HT-29 (cell line): ENCODE measurements at places on chromosomes 11 and 22. TPM values are rescaled to one million over a fixed set of nuclear protein-coding genes. Genes with fewer than 3 reads are reported as not detected.

DNA sequence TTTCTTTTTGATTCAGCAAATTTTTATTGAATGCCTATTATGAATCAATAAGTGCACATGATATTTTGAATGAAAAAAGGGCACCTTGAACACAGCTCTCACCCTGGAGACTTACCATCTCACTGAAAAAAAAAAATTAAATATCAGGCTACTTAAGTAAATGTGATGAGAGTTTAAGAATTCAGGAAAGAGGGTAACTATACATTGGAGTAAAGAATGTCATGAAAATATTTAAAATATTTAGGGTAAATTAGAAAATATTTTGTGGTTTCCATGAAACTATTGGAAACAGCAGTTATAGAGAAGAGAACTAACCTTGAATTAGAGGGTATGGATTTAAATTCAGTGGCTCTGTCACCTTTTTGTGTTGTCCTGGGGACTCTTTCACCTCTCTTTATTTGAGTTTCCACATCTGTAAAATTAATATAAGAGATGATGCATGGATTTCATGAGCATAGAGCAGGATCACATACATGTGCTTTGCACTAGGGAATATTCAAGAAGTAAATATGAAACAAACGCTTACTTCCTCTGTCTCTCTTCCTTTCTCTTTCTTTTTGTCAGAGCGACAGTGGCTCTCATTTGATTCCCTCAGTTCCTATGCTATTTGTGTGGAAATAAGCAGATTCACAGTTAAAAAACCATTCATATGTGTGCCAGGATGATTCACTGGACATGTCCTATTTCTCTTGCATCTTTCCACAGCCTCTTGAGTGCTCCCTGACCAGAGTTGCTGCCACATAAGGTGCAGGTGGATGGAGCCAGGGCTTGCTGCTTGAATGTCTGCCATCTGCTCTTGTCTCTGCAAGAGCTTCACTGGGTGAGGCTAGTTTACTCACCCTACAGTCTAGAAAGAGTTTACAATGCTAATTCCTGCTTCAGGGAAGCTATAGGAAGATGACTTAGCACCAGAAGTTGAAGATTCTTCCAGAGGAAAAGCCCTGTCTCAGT lies 533.1 kb downstream of the ETS1 start:
- DNase-seq, result no peak

DNA sequence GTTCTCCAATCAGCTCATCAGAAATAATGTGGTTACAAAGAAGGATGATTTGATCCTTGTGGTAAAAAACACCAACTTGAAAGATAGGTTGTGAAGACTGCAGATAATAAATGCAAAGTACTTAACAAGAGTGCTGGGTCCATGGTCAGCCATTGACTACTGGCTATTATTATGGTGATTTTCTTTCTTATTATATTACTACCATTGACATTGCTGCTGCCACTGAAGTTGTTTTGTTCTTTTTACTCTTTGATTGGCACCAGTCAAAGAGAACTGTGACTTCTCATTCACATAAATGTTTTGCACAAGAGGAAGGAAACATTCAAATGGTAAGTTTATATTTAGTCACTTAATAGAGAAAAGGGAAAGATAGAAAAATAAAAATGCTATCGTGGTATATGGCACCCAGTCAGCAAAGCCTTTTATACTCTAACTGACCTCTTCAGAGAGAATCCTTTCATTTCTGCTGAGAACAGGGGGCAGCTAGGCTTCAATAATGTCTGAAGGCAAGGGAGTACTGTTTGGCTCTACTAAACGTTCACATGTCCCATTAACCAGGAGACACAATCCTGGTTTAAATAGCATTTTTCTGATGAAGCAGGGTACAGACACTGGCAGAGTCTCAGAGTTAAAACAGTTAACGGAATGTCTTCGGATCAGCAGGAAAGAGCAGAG lies 64.8 kb downstream of the LRRC4C start:
- no peak for DNase-seq

GRCh38 chr22:20980938-20981722 lies 967 bp upstream of the LZTR1 start:
- DNase-seq, result no peak

DNA sequence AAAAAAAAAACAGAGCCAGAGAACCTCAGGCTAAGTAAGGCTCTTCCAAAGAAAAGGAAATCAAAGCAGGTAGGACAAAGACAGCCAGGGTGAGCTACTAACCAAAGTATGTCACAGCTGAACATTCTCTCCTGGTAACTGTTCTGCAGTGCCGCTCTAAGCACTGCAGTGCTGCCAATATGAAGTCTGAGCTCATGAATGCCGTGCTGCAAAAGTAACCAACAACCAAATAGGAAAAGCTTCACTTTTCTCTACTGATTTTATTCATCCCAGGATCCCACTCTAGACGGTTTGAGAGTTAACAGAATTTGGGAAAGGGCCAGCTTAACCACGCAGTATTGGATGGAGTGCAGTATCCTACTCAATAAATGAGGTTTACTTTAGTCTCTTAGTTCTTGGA lies 3.5 kb downstream of the SIK3 start:
- DNase-seq, result no peak

DNA sequence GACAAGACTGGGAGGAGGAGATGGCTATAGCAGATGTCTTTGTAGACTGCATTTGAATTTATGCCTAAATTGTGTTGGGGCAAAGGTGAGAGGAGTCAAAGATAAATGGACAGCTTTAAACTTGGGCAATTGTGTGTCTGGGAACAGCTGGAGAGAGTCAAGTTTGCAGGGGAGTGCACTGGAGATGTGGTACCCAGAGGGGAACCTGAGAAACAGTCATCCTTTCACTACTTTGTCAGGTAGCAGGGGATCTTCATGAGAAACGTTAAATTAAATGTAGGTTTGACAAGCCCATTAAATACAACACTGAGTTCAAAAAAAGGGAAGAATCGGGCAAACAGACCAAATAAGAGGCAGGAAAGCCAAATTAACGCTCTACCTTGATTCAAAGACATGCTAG lies 277.7 kb downstream of the OPCML start:
- no peak for DNase-seq

The PARVB gene
- not detected in 2 replicates for total RNA-seq

GRCh38 chr22:46731246-46732040 lies 6.6 kb downstream of the CERK start:
- DNase-seq, result peak; percentile 63

DNA sequence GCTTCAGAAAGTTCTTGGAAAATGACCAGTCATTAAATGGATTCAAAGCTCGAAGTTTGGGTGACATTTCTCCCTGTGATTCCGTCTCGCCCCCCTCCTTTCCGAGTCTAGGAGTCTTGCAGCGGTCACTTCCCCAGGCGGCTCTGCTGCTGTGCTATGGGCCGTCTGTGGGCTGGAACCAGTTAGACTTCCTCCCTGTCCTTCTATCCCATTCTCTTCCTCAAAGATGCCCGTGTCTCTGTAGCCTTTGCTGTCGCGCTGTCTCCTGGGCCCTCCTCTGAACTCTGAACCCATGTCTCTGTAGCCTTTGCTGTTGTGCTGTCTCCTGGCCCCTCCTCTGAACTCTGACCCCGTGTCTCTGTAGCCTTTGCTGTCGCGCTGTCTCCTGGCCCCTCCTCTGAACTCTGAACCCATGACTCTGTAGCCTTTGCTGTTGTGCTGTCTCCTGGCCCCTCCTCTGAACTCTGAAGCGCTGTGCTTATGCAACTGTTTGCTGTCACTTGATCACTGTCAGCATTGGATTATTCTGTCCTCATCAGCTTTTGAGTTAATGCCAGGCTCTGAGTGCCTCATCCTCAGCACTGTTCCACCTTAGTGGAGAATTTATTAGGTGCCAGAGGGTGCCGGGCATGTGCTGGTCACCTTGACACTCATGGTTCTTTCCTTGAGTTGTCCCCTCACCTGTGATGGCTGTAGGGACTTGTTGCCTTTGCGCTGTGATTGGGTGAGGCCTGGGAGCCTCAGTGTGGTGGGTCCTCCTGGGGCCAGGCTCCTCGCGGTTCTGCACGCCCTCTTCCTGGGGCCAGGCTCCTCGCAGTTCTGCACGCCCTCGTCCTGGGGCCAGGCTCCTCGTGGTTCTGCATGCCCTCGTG lies 173.3 kb downstream of the TBC1D22A start:
- DNase-seq, result peak; percentile 10

DNA sequence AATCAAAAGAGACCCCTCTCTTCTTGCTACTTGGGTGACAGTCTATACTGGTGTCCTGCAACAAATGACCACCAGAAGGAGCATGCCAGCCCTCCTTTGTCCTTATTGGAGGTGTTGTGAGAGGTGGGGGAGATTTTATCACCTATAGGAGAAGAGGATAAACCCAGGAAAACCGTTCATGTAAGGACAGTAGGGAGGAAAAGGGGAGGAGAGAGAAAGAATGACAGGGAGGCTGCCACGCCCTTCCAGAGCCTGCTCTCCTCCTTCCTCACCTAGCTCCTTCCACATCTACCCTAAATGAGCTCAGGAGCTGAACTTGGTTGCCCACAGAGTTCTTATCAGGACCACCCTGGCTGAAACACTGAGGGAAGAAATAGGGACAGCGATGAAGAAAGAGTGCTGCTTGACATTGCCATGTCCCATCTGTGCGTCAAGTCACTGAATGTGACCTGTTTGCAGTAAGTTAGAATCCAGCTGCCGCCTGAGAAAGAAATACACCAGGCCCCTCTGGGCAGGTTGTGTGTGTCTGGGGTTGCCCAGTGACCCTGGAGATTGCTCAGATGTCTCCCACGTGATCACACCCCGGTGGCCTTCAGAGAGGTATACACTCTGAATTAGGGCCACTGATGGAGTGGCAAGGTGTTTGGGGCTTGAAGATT lies 40.4 kb upstream of the ETS1 start:
- no peak for DNase-seq

DNA sequence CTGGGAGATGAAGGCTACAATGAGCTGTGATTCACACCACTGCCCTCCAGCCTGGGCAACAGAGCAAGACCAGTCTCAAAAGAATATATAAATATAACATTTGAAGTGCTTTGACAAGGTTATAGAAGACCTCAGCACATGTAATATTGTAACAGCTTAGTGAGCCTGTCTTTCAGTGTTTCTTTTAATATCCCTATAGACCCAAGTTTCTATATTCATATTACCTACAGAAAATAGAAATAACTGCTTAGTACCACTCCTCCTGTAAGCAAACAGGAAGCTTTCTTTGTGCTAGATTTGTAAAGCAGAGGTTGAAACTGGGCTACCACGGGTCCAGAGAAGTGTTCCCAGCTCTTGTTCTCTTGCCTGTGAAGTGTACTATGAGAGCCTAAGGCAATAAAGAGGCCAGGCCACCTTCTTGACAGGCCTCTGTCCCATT lies 68.2 kb downstream of the PPP2R1B start:
- DNase-seq, result no peak

- DNase-seq, result no peak
These were observed 160.0 kb upstream of the NCAM1 start for GRCh38 chr11:112801025-112801816.

- no peak for DNase-seq
These were observed 133.8 kb upstream of the TRPC6 start for GRCh38 chr11:101717619-101718018.

GRCh38 chr11:61007383-61007955 lies 36.0 kb downstream of the CD6 start:
- no peak for DNase-seq

DNA sequence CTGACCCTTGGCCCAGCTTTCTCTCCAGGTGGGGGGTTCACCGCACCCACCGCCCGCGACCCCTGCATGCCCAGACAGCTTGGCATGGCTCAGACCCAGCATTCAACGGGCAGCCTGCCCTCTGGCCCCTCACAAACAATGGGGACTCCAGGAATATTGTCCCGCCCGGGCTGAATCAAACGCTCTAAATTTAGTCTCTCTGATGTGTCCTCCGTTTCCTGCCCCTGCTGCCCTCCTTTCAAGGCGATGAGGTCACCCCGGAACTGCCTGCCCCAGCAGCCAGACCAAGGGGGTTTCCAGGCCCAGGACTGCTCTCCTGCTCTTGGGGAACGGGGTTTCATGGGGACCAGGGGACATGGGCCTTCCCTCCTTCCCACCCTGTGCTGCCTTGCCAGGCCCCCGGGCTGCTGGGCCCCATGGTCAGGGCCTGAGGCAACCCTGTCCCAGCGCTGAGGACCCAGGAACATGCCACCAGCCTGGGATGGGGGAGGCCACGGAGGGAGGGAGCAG lies 10.1 kb upstream of the PDGFB start:
- DNase-seq, result no peak

The FLRT1 gene
- total RNA-seq, result 0.15 TPM in 1 of 2 replicates, not detected in the other

The NLRP14 gene
- total RNA-seq, result not detected in 2 replicates

DNA sequence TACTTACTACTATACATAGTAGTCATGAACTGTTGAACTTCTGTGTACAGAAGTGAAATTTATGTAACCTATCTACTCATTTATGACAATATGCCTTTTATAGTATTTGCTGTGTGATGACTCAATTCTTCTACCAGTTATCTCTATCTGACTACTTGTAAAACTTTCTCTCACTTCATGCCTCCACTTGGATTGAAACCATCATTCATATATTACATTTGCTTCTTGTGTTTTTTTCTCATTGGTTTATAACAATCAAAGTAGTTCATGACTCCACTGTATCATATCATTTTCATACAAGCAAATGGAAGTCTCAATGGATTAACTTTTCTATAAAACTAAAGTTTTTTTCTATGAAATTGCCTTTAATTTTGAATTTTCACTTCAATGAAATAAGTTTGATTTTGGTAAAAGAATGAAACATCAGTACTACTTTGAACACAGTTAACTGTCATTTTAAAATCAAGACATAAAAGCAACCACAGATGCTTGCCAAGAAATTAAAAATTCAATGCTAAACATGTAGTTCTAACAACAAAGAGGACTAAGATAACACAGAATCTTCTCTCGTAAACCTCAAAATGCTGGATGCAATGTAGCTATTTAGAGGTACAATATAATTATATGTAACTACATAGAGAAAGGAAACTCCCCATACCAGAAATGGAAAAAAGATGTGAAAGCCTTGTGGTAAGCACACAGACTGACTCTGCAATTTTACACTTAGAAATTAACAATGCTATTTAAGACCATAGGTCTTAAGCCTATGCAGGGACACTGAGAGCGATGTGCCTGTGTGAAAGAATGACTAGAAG lies 27.6 kb upstream of the EXPH5 start:
- DNase-seq, result peak; percentile 59

- no peak for DNase-seq
These were observed 240.6 kb upstream of the PDGFD start for GRCh38 chr11:104404231-104405175.

DNA sequence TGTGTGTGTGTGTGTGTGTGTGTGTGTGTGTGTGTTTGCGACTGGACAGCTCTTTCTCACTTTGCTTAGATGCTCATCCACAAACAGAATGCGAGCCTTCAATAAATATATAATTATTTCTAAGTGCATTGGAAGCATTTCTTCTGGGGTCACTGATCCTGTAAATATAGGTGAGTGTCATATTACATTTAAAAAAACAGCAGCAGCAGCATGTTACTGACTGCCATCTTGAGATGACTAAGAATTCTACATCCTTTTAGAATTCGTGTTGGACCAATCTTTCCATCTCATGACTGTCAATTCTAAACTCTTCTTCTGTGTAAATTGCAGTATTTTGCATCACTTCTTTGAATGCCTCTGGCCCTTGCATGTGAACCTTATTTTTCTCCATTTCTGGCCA lies 238.0 kb upstream of the DDI1 start:
- DNase-seq, result no peak

The OR52H1 gene
- not detected in 2 replicates for total RNA-seq

GRCh38 chr11:70116386-70117065 lies 38.4 kb downstream of the ANO1 start:
- no peak for DNase-seq
